Neural crest cell (in vitro differentiated cells): ENCODE measurements at places on chromosomes 5 and 9. TPM values are rescaled to one million over a fixed set of nuclear protein-coding genes. Genes with fewer than 3 reads are reported as not detected.

The SLC6A18 gene
- not detected in 2 replicates for total RNA-seq

The SLC44A1 gene
- 13.7 and 13.9 TPM in 2 replicates for total RNA-seq

The TPPP gene
- total RNA-seq, result 2.6 and 2.7 TPM in 2 replicates

DNA sequence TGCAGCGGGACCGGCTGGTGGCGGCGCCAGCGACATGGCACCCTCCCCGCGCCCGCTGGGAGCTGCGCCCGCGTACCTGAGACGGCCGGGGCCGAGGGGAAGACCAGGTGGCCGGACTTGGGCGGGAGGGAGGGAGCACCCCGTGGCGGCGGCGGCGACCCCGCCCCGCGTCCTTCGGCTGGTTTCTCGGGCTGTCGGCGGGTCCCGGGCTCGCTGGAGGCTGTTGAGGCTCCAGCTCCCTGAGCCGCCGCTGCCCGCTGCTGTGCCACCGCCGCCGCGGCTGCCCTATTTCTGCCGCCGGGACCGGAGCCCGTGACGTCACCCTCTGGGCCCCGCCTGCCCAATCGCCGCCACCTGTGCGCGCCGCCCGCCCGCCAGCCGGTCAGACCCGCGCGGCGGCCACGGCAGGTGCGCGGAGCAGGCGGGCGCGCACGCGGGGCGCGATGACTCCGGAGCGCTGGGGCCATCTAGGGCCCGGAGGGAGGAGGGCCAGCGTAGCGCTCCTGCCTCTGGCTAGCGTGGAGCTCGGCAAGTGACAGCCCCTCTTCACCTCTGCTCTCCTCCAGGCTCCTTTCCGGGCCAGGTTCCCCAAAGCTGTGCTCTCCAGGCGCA lies at the start of gene FSTL4:
Gene FSTL4 (minus strand): TSS at position 293 of the 612 bp plus-strand sequence.
- peak within 1 kb of the TSS; percentile 80 for H3K4me3 ChIP-seq
- H3K27ac ChIP-seq, result no peak within 1 kb of the TSS
- peaks cover 9% of the 10 kb centered on the region for H3K4me1 ChIP-seq
- H3K36me3 ChIP-seq, result no peaks in the 10 kb centered on the region

- no peak overlapping the region for H3K27ac ChIP-seq
- H3K36me3 ChIP-seq, result no peaks in the 10 kb centered on the region
- DNase-seq, result no peak
- H3K27me3 ChIP-seq, result no peaks in the 10 kb centered on the region
- H3K4me3 ChIP-seq, result no peak overlapping the region
Observed at GRCh38 chr9:81132318-81132717, 557.0 kb downstream of the TLE1 start.

The ABITRAM gene
- total RNA-seq, result 12.1 and 14.1 TPM in 2 replicates

GRCh38 chr5:17828681-17829080 lies 194.4 kb downstream of the TAF11L14 start:
- H3K36me3 ChIP-seq, result peaks cover 4% of the 10 kb centered on the region
- H3K4me1 ChIP-seq, result peaks cover 37% of the 10 kb centered on the region
- H3K27ac ChIP-seq, result no peak overlapping the region
- no peak overlapping the region for H3K4me3 ChIP-seq

- H3K27me3 ChIP-seq, result no peaks in the 10 kb centered on the region
- no peaks in the 10 kb centered on the region for H3K36me3 ChIP-seq
- H3K4me3 ChIP-seq, result no peak overlapping the region
Observed at GRCh38 chr5:90334741-90335140, 74.8 kb downstream of the CETN3 start.

GRCh38 chr9:122370869-122371755 lies at the start of gene PTGS1:
Gene PTGS1 (plus strand): TSS chr9:122371024. CDS start chr9:122371085, 61 bp downstream.
- no peak within 1 kb of the TSS for H3K4me3 ChIP-seq
- peaks cover 10% of the 10 kb centered on the region for H3K4me1 ChIP-seq
- H3K36me3 ChIP-seq, result no peaks in the 10 kb centered on the region
- H3K27ac ChIP-seq, result no peak within 1 kb of the TSS

- no peaks in the 10 kb centered on the region for H3K36me3 ChIP-seq
- H3K27me3 ChIP-seq, result peaks cover 6% of the 10 kb centered on the region
- H3K4me3 ChIP-seq, result no peak overlapping the region
Observed at GRCh38 chr9:75490326-75490725, 400.1 kb upstream of the PCSK5 start.

- H3K36me3 ChIP-seq, result no peaks in the 10 kb centered on the region
- no peak overlapping the region for H3K27ac ChIP-seq
- H3K27me3 ChIP-seq, result peaks cover 7% of the 10 kb centered on the region
Observed at GRCh38 chr9:12463641-12464040, 229.5 kb upstream of the TYRP1 start.

DNA sequence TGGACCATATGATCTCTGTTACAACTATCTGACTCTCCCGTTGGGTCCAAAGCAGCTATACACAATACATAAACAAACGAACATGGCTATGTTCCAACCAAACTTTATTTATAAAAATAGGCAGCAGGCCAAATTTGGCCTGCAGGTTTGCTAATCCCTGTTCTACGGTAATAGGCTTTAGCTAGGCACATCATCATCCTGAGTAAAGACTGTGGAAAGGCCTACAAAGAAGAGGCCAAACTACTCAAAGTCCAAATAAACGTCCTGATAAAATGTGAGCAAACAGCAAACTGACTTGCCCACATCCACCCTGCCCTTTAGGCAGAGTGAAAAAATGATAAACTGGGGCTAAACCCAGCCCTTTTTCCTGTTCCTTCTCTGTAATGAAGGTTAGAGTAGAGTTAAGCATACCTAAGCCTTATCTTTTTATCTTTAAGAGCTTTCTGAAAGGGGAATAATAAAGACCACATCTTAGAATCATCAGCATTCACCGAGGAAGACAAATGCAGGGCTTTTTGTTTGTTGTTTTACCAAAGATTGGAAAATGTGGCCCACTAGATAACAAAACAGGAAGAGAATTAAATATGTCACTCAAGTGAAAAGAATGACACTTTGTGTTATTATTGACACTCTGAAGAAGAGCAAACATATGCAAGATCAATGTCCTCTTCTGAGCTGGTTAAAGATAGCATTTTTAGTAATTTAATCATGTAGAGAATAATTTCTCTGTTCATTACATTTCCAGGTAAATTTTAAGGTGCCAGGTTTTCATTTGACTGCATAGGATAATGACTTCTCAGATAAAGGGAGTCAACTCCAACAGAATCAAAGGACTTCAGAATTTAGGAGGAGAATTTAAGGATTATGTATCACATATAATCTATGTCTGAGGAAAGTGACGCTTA lies 160.0 kb upstream of the GNA14 start:
- H3K36me3 ChIP-seq, result peaks cover 15% of the 10 kb centered on the region
- no peak for DNase-seq
- H3K4me1 ChIP-seq, result peaks cover 11% of the 10 kb centered on the region
- no peak overlapping the region for H3K4me3 ChIP-seq
- H3K27me3 ChIP-seq, result no peaks in the 10 kb centered on the region

The CXCL14 gene
- not detected in 2 replicates for total RNA-seq

The SLC46A2 gene
- not detected in 2 replicates for total RNA-seq

- H3K27ac ChIP-seq, result no peak overlapping the region
- no peak for DNase-seq
- no peaks in the 10 kb centered on the region for H3K27me3 ChIP-seq
- peaks cover 5% of the 10 kb centered on the region for H3K4me1 ChIP-seq
- no peaks in the 10 kb centered on the region for H3K36me3 ChIP-seq
- H3K4me3 ChIP-seq, result no peak overlapping the region
Observed at GRCh38 chr5:142874540-142874939, 104.4 kb downstream of the ARHGAP26 start.

DNA sequence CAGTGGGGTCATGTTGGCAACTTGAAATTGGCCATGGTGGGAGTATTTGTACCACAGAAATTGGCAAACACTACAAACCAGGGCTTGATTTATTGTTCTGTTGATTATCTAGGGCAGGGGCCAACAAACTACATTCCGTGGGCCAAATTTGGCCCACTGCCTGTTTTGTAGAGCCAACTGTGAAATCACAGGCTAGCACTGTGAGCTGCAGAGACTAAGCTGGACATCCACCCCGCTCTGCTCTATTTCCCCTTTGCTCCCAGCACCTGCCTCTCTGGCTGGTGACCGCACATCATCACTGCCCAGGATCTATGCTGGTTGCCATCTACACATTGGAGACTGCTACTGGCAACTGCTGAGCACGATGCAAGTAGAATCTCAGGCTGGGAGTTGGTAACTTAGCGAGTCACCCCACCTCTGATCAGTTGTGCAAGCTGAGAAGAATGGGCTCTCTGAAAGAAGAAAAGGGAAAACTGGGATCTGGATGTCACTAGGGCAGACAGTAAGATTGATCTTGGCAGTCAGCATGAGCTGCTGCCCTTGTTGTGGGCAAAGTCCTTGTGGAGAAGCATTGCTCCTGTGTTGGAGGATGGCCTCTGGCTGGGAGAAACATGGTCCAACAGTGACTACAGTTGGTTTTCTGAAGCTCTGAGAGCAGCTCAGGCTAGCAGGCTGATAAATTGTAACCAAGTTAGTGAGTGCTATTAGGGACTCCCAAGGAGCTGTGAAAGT lies 144.7 kb upstream of the RAD23B start:
- H3K27ac ChIP-seq, result no peak overlapping the region
- no peaks in the 10 kb centered on the region for H3K27me3 ChIP-seq
- no peaks in the 10 kb centered on the region for H3K4me1 ChIP-seq
- no peaks in the 10 kb centered on the region for H3K36me3 ChIP-seq
- no peak overlapping the region for H3K4me3 ChIP-seq

GRCh38 chr5:134874831-134875655 lies 872 bp downstream of the TXNDC15 start:
- H3K4me3 ChIP-seq, result peak overlapping the region; percentile 98
- no peaks in the 10 kb centered on the region for H3K27me3 ChIP-seq
- H3K27ac ChIP-seq, result peak overlapping the region; percentile 98
- H3K36me3 ChIP-seq, result peaks cover 6% of the 10 kb centered on the region
- peaks cover 25% of the 10 kb centered on the region for H3K4me1 ChIP-seq
